ENCODE measurements at places on chromosomes 2 and 18. TPM values are rescaled to one million over a fixed set of nuclear protein-coding genes. Genes with fewer than 3 reads are reported as not detected.

The MGAT4A gene
- 3.3 TPM for total RNA-seq

The CYP27A1 gene
- 3.1 TPM for total RNA-seq

The FNDC4 gene
- 21.5 TPM for total RNA-seq

DNA sequence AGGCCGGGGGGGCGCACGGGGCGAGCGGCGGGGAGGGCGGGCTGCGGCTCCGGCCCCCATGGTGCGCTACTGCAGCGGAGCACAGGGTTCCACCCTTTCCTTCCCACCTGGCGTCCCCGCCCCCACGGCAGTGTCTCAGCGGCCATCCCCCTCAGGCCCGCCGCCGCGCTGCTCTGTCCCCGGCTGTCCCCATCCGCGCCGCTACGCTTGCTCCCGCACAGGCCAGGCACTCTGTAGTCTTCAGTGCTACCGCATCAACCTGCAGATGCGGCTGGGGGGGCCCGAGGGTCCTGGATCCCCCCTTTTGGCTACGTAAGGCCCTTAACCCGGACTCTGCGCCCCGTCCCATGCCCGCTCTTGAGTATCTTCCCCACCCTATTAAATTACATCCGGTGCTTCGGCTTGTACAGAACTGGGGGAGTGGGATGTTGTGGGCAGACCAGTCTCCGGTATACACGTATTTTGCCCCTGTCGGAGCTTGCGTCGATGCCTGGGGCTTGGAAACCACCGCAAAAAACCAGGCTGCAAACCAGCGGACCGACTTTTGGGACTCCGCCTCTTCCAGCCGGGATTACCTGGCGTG lies 598 bp upstream of the WBP1 start:
- no peaks in the 10 kb centered on the region for H3K27me3 ChIP-seq
- H3K4me3 ChIP-seq = peak overlapping the region; percentile 96
- H3K4me1 ChIP-seq = peaks cover 2% of the 10 kb centered on the region
- DNase-seq = peak; percentile 83
- peaks cover 22% of the 10 kb centered on the region for H3K36me3 ChIP-seq

- no peak overlapping the region for H3K27ac ChIP-seq
- H3K36me3 ChIP-seq = no peaks in the 10 kb centered on the region
- no peaks in the 10 kb centered on the region for H3K4me1 ChIP-seq
- no peaks in the 10 kb centered on the region for H3K27me3 ChIP-seq
- H3K4me3 ChIP-seq = no peak overlapping the region
- DNase-seq = no peak
Observed at GRCh38 chr18:69770238-69770637, 177.4 kb downstream of the CD226 start.

The SETBP1 gene
- total RNA-seq = 4.8 TPM

DNA sequence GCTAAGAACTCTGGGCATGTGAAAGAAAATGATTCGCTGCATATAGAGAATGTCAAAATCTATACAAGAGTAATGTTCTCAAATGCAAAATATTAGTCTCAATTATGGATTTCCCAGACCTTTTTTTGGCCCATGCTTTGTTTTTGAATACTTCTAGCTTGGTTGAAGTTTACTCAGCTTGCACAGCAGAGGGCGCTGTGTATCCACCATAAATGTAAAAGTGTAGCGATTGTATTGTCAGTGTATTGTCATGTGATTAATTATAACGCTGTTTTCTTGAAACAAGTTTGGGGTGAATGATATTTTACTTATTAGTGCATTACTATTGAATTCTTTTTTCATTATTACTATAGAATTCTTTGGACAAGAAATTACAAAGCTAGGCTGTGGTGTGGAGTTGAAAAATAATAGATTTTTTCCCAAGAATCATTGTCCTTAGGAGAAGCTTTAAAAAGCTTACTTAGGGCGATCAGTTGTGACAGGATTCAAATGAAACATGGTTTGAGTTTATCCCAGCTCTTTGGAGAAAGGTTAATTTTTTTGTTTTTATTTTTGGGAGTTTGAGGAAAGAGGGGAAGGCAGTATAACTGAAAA lies 98.3 kb downstream of the PIK3C3 start:
- no peak overlapping the region for H3K27ac ChIP-seq
- no peak overlapping the region for H3K4me3 ChIP-seq
- H3K36me3 ChIP-seq = peaks cover 14% of the 10 kb centered on the region

- no peak overlapping the region for H3K27ac ChIP-seq
- H3K4me3 ChIP-seq = no peak overlapping the region
Observed at GRCh38 chr18:31793531-31793930, 32.9 kb upstream of the SLC25A52 start.

GRCh38 chr2:144628566-144628965 lies 108.6 kb upstream of the ZEB2 start:
- no peaks in the 10 kb centered on the region for H3K36me3 ChIP-seq
- H3K27me3 ChIP-seq = no peaks in the 10 kb centered on the region
- H3K4me1 ChIP-seq = 0 out of 2 replicates have a peak, but pooled peaks cover 2% of the 10 kb centered on the region
- no peak overlapping the region for H3K27ac ChIP-seq
- DNase-seq = no peak
- H3K4me3 ChIP-seq = no peak overlapping the region

The UGT1A10 gene
- total RNA-seq = not detected

DNA sequence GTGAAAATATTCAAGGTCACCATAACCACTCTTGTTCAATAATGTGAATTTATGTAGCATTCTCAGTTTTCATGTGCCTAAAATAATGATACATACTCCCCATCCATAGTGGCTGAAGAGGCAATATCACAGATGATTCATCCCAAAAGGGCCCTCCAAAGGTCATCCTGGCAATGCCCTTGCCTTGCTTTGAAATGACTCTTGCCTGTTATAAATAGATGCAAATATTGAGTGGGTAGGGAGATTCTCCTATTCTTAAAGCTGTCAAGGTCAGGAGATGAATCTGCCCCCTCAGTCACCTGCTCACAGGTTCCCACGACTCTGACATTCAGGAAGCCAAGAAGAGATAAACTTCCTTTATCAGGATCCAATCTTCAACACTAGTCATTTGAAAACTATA lies 490.5 kb downstream of the TNS1 start:
- no peaks in the 10 kb centered on the region for H3K36me3 ChIP-seq
- no peak for DNase-seq
- no peak overlapping the region for H3K4me3 ChIP-seq
- H3K27me3 ChIP-seq = no peaks in the 10 kb centered on the region
- H3K4me1 ChIP-seq = no peaks in the 10 kb centered on the region

DNA sequence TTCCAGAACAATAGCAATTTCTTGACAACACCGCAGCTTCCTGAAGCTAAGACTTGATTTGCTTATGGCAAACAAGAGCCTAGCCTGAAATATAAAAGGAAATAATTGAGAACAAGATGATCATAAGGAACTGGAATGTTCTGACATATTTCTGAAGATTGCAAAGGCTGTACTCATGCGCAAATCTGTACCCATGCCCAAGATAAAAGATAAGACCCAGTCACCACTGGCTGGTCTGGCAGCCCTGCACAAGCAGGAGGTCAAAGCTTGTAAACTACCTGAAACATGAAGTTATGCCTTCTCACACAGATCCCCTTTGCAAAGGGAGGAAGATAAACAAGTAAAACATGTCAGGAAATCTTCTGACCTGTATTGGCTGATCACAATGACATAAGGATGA lies 160.8 kb upstream of the GYPC start:
- H3K4me3 ChIP-seq = no peak overlapping the region
- DNase-seq = no peak

- DNase-seq = no peak
- H3K27ac ChIP-seq = no peak overlapping the region
- H3K27me3 ChIP-seq = no peaks in the 10 kb centered on the region
- H3K4me3 ChIP-seq = no peak overlapping the region
- peaks cover 2% of the 10 kb centered on the region for H3K4me1 ChIP-seq
Observed at GRCh38 chr2:208042041-208042440, 16.7 kb upstream of the PLEKHM3 start.

DNA sequence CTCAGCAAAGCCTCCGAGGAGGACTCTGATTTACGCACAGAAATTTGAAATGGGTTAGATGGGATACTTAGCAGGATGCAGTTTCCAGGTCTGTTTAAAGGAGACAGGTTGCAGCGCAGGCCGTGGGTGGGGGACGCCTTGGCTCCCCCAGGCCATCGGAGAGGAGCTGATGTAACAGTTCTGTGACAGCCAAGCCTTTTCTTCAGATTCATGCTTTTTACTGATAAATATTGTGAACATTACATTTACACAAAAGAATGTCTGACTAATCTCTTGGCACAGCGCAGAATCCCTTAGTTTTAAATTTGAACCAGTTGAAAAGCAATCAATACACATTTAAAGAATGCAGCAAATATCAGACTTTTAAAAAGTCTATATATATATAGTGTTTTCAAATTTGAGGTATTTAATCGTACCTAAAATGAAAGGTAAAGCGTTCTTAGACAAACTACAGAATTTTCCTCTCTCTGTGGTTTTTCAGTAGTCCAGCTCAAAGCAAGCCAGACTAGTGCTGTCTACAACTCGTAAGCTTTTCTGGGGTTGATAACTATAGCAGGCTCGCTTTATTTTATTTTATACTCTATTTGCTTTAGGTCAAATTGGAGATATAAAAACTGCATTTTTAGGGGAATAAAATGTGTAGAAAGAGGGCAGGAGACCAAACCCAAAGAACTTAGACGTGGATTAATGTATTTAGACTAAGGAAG lies 221.9 kb downstream of the PIEZO2 start:
- DNase-seq = no peak
- H3K4me1 ChIP-seq = peaks cover 12% of the 10 kb centered on the region
- no peaks in the 10 kb centered on the region for H3K27me3 ChIP-seq
- no peak overlapping the region for H3K4me3 ChIP-seq
- H3K27ac ChIP-seq = no peak overlapping the region
- no peaks in the 10 kb centered on the region for H3K36me3 ChIP-seq

DNA sequence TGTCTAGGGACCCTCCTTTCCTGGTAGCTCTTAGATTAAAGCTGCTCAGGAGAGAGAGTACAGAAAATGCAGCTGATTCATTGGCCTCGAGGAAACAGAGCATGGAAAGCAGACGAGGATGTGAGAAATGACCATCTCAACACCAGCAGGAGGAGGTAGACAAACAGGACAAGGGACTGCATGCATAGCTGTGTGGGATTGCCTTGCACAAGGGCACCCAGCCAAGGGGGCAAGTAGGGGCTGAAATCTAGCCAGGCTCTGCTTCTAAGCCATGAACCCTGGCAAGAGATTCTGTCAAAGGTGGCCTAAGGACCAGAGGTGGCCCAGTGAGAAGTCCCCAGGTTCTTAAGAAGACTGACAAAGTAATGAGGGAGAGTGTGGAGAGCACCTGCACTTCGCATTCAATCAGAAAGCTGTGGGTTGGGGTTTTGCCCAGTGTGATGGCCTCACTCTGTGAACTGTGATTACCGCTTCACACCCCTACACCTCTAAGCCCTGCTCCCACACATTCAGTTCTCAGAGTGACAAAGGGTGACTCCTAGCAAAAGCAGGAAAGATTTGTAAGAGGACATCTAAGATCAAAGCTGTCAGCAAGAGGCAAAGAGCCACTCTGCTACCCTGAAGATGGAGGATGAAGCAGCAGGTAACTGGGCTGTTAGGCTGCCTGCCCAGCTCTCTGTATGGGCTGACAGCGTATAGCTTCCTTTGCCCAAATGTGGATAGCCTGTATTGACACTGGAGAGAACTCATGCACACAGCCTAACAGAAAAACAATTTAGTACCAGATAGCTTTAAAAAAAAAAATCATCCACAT lies 151.3 kb upstream of the PELI1 start:
- peaks cover 4% of the 10 kb centered on the region for H3K36me3 ChIP-seq
- no peaks in the 10 kb centered on the region for H3K27me3 ChIP-seq
- no peak for DNase-seq
- no peak overlapping the region for H3K4me3 ChIP-seq
- no peak overlapping the region for H3K27ac ChIP-seq

The CKAP2L gene
- total RNA-seq = 18.8 TPM

The CCDC68 gene
- total RNA-seq = not detected

The ANKRD29 gene
- total RNA-seq = 2.1 TPM

GRCh38 chr2:129330504-129330903 lies 649.0 kb upstream of the RAB6C start:
- no peak overlapping the region for H3K4me3 ChIP-seq
- H3K4me1 ChIP-seq = no peaks in the 10 kb centered on the region
- H3K27ac ChIP-seq = no peak overlapping the region
- no peak for DNase-seq

GRCh38 chr2:151302404-151302803 lies 12.9 kb upstream of the NMI start:
- H3K27me3 ChIP-seq = no peaks in the 10 kb centered on the region
- no peak overlapping the region for H3K27ac ChIP-seq
- no peak overlapping the region for H3K4me3 ChIP-seq
- H3K4me1 ChIP-seq = no peaks in the 10 kb centered on the region
- no peaks in the 10 kb centered on the region for H3K36me3 ChIP-seq

GRCh38 chr2:9388199-9388681 lies 35.1 kb downstream of the ITGB1BP1 start:
- H3K27ac ChIP-seq = no peak overlapping the region
- DNase-seq = no peak
- H3K4me1 ChIP-seq = peaks cover 3% of the 10 kb centered on the region
- H3K4me3 ChIP-seq = no peak overlapping the region
- peaks cover 32% of the 10 kb centered on the region for H3K36me3 ChIP-seq

- no peak overlapping the region for H3K4me3 ChIP-seq
- H3K27me3 ChIP-seq = no peaks in the 10 kb centered on the region
- no peak for DNase-seq
- H3K4me1 ChIP-seq = no peaks in the 10 kb centered on the region
Observed at GRCh38 chr18:9082711-9083510, 19.6 kb upstream of the NDUFV2 start.

DNA sequence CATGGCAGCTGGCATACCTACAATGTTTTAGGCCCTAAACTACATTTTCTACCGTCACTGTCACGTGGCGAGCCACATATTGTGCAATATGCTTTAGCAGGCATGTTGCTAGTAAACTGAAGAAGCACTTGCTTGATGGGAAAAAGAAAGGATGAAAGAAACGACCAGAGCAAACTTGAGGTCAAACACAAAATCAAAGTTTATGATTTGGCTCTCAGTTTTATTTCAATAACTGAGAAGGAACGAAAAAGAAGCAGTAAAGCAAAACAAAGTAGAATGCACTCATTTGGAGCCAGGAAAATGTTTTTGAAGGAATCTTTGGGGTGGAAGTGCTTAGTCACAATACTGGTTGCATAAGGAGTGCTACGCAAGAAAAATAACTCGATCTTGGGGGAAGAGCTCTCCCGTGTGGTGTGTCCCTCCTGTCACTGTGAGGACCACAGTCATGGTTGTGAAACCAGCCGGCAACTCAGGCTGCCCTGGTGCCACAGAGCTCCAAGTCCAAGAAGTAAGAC lies 349.8 kb downstream of the RBM43 start:
- H3K27ac ChIP-seq = no peak overlapping the region
- H3K4me3 ChIP-seq = no peak overlapping the region
- peak; percentile 30 for DNase-seq
- H3K36me3 ChIP-seq = peaks cover 2% of the 10 kb centered on the region

DNA sequence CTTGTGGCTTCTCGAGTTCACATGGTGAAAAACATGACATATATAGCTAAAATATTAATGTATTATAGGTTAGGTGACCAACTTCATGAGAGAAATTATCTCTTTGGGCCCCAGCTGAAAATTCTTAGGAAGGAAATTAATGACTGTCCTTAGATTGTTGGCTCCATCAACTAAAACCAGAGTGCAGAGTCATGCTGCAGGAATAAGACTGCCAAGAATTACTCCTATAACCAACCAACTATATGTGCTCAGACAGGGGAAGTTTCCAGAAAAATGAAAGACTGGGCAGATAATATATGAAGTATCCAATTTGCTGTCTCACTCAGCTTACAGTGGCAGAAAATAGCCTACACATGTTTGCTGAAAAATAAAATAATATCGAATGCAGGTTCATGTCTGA lies 71.0 kb upstream of the TMEFF2 start:
- no peak for DNase-seq
- H3K27me3 ChIP-seq = no peaks in the 10 kb centered on the region
- H3K36me3 ChIP-seq = no peaks in the 10 kb centered on the region

The GBX2 gene
- 0.31 TPM for total RNA-seq

The C2orf81 gene
- total RNA-seq = 2.4 TPM

The GULP1 gene
- total RNA-seq = 124 TPM
